ENCODE measurements at places on chromosomes 16 and 17.

DNA sequence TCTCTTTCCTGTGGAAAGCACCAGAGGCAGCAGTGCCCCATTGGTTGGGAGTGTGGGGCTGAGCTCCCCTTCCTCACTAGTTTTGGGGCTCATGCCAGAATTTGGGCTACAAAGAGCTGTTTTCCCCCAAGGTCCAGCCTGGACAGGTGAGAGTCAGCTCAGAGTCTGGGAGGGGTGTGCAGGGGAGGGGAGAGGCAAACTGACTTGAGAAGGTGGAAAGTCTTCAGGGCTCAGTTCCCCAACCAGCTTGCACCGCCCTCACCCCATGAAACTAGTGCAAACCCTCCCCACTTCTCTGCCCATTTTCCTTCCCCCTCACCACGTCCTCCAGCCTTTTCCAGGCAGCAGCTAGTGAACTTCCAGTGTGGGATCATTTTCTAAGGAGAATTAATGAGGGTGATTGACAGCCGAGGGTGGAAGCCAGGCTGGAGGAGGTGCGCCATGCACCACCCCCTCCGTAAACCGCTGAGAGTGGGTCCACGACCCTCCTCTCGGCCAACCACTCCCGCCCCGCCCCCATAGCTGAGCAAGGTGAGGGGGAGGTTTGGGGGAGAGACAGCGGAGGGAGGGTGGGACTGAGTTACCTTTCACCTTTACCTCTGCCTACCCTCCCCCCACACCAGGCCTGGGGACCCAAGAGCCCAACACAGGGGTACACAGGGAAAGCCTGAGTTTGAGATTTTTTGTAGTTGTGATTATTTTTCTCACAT is 6.2 kb upstream of the DLX4 start:
- no peak for DNase-seq

DNA sequence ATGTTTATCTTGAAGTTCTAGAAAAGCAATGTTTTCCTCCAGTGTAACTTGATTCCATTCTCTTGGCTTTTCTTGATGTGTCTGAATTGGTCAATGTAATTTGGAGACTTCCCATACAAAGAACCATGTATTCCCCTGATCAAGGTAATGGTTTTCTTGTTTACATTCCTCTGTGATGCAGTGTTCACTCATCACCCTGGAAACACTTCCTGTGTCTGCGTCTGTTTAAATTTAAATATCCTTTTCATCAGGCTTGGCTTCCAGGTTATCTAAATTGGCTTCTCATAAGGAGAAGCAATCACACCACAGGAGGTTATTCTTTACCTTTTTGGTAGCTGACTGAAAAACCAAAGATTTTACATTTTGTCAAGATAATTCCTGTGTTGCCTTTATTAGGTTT is 237.3 kb upstream of the WSCD1 start:
- DNase-seq = no peak

- no peak for DNase-seq
These were observed 123.6 kb downstream of the CMIP start for GRCh38 chr16:81567987-81568748.

- DNase-seq = no peak
These were observed 149.8 kb upstream of the DYNLRB2 start for GRCh38 chr16:80390871-80391489.

- DNase-seq = no peak
These were observed 240.9 kb downstream of the KIF2B start for GRCh38 chr17:54063639-54064038.

All from SK-N-MC (cell line).